A172 (cell line): ENCODE measurements at places on chromosomes 11 and 22. TPM values are rescaled to one million over a fixed set of nuclear protein-coding genes. Genes with fewer than 3 reads are reported as not detected.

- DNase-seq = no peak
These were observed 30.7 kb downstream of the ST3GAL4 start for GRCh38 chr11:126385991-126386728.

GRCh38 chr11:36361472-36361871 is 65.4 kb downstream of the PRR5L start:
- DNase-seq = peak; percentile 21

GRCh38 chr11:66595245-66595904 is 2.4 kb downstream of the CCS start:
- DNase-seq = no peak

DNA sequence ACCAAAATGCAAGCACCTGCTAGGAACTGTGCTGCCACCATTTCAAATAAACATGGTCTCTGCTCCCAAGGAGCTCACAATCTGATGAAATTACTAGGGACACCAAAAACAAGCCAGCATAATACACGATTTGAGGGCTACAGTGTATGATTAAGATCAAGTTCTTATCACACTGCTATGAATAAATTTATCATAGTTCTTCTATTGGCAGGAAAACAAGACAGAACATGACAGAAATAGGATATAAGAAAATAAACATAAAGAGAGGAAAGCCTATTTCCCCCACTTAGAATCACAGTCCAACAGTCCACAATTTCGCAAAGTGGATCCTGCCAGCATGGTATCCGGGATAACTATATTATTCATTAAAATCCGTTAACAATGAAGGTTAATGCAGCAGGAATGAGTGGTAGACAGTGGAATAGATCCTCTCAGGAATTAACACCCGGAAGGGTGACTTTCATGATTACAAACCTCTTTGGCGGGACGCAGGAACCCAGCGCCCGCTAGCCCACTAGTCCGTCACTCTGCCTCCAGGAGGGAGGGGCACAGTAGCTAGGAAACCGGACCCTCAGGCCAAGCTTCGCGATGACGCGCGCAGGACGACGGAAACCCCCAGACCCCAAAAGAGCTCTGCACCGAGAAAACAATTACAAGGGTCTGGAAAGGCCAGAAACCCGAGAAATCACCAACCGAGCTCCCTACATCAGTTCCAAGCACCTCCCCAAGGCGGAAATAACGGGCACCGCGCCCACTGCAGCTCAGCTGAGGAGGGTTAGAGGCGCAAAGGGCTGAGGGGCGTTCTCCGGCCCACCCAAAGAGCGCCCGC is 607 bp downstream of the CCDC82 start:
- DNase-seq = no peak

The RAG1 gene
- 0.14 and 0.34 TPM in 2 replicates for total RNA-seq

- no peak for DNase-seq
These were observed 26.4 kb upstream of the ZBTB16 start for GRCh38 chr11:114033066-114033465.

DNA sequence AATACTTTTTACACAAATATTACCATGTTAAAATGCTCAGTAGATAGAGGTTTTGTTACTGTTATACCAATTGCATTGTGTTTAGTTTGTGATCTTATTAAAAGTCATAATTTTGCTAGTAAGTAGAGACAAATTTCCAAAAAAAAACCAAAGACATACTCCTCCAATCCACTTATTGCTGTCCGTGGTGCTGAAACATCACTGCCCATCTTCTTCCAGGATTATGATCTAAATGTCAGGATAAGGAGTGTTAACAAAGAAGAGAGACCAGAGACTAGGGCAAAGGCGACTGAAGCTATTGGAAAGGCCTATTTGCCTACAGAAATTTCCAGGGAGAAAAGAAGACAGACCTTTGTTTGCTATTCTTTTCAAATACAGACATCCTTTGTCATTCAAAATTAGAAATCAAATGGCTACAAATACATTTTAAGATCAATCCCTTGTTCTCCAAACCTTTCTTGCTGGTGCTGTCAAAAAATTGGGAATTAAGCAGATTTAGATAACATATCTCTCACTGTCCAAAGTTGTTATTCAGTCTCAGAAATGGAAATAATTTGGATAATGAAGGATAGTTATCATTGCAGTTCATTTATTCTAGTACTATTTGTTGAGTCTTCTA is 199.7 kb downstream of the C11orf91 start:
- peak; percentile 47 for DNase-seq

DNA sequence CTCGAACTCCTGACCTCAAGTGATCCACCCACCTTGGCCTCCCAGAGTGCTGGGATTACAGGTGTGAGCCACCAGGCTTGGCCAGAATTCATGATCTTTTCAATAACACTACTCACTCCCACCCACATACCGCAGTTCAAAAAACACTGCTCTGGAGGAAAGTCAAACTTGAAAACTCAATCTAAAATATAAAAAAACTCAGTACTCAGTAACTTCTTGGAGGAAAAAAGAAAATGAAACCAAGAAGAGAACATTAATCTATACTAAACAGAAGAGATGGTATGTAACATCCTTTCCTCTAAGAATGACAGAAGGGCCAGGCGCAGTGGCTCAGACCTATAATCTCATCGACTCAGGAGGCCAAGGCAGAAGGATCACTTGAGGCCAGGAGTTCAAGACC is 58.3 kb downstream of the MRTFA start:
- no peak for DNase-seq

The MAPK8IP2 gene
- 7.9 and 10.8 TPM in 2 replicates for total RNA-seq

GRCh38 chr11:113730887-113731726 is 25.0 kb upstream of the TMPRSS5 start:
- peak; percentile 26 for DNase-seq

- no peak for DNase-seq
These were observed 118.0 kb downstream of the GRIK4 start for GRCh38 chr11:120629407-120630080.

DNA sequence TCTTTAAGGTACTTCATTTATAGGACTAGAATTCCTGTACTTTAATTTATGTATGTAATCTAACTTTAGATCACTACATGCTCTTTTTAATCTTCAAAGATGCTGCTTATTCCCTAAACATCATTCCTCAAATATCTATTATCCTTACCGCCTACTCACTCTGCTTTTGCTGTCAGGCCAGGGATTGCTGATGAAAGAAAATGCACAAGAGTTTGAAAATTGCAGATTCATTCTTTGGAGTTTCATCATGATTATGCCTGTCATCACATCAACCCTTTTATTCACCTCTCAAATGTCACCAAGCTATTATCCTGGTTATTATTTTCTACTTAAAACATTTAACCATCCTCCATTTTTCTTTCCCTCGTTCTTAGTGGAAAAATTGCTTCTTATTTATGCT is 802.7 kb downstream of the METTL15 start:
- no peak for DNase-seq
